ENCODE measurements at places on chromosomes 4 and X.

GRCh38 chr4:89894649-89895550 is at the start of gene MMRN1:
Gene MMRN1, plus strand, starts transcription at chr4:89894854. Its CDS starts 118 bp downstream, at chr4:89894972.
- DNase-seq, result no peak

DNA sequence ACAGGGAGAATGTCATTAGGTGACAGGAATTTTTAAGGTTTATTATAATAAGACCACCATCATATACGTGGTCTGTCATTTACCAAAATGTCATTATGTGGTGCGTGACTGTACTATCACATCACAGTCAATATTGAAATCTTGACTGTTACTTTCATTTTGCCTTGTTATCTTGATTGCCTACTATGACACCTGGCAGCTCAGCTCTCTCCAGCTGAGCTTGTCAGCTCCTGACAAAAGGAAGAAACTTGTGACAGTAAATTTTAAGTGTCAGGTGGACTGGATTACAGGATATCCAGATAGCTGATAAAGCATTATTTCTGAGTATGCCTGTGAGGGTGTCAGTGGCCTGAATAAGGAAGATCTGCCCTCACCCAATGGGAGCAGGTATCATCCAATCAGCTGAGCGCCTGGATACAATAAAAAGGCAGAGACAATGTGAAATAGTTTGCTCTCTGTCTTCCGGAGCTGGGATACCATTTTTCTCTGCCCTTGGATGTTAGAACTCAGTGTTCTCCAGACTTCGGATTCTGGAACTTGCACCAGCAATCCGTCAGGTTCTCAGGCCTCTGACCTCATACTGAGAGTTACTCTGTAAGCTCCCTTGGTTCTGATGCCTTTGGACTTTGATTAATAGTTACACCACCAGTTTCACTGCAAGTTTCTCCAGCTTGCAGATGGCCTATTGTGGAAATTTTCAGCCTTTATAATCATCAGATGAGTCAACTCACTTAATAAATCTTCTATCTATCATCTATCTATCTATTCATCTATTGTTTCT is 1454.7 kb upstream of the IGFBP7 start:
- DNase-seq, result no peak

DNA sequence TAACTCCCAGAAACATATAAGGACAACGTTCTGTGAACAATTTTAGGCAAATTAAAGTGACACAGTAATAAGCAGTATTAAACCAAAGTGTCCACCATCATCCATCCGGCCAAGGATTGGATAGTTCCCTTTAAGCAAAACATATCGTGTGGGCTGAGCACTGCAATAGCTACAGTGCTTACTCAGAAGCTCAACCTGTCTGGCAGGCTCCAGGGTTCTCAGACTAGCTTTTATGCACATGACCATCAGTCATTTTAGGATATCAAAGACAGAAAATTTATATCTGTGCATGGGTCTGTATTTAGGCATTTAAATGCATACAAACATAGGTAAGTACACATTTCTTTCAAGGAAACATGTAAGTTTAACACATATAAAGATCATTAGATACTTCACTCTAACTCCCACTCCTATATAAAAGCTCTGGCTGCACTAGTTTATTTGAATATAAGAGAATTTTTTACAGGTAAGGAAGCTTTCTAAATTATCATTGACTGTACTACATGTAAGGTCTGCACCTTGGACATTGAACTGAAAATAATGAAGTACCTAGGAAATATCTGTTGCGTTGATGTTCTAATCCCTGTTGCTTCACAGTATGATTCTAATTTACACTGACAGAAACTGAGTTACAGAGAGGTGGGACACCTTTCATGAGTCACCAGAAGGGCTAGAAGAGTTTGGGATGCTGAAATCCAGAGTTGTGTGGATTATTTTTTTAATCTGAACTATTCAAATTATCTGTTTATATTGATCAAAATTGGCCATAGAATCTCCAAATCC is 67.6 kb downstream of the ELOVL6 start:
- no peak for DNase-seq

DNA sequence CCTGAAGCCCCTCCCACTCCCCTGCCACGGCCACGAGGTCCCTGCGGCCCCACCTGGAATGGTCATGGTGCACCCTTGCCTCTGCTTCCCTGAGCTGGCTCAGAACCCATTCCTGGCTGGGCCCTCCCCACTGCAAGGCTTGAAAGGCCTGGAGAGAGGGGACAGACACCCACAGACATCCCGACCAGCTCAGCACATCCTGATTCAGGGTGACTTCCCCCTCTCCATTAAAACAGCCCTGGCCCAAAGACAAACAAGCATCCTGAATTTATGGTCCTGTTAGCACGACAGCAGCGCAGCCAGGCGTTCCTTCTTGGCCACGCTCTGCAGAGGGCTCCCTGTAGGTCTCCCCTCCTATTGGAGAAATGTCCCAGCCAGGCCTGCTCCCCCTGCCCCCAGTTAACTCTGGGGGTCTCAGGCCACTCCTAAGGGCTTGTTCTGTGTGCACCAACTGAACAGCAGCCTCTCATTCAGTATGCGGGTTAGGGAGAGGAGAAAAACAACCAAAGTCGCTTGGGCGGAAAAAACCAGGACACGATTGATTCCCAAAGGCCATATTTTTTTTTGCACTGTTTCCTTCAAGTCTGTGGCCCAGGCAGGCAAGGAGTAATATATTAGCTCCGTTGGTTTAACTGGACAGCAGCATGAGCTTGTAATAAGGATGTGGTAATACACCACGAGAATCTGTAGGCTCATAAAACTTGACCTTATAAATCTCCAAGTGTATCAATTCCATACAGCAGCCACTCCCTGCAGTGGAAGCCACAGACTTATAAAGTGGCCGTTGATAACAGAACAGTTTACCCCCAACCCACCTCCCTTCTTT is 106.7 kb upstream of the MSX1 start:
- DNase-seq, result no peak

DNA sequence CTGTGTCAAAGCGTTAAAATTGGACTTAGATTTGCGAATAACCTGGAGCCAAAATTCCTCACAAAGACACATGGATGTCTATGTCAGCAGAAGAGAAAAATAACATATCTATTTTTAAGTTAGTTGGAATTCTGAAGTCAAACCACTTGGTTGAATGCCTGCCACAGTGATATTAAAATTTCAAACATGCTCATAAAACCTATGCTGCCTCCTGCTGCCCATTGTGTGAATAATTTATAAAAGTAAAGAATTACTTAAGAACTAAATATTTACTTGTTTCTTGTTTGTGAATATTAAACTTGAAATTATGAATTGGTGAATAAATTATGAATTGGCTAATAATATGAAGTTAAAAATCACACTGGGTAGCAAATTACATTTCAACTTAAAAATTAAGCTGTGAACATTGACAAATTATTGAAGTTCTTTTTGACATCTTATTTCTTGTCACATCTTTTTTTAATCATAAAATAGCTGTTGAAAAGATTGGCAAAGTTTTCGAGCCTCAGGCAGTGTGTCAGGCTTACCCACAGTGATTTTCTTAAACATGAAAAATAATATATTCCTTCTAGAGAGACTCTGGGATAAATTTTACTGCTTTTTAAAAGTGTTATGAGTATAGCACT is 35.4 kb downstream of the FABP2 start:
- no peak for DNase-seq

Measured in stimulated activated CD8-positive, alpha-beta memory T cell treated with anti-CD3 and anti-CD28 coated beads, Interleukin-7, amount 100 ng/mL, for 24 hours (primary cell).